Left lung (tissue), 14 donors: ENCODE measurements at places on chromosomes 2 and 18. TPM values are rescaled to one million over a fixed set of nuclear protein-coding genes. Genes with fewer than 3 reads are reported as not detected.
A peak's percentile ranks its signal among the peaks of the same experiment; 100 is the strongest.

DNA sequence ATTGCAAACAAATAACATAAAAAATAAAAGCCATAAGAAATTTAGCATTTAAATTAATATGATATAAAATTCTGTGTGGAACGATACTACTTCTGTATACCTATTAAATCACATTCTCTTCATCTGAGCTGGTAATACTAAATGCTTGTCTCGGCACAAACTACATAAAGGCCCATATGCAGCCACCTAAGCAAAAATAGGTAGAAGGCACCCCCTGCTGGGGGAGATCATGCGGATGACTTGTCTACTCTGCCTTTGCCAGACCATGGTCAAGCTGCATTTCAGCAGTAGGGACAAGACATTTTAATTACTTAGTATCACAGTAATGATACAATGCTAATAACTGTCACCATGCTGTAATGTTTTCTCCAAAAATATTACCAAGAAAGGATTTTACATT, 108.0 kb downstream of the CDH19 start:
- H3K27ac ChIP-seq = no peak overlapping the region
- no peaks in the 10 kb centered on the region for H3K27me3 ChIP-seq
- no peaks in the 10 kb centered on the region for H3K4me1 ChIP-seq
- H3K36me3 ChIP-seq = no peaks in the 10 kb centered on the region

DNA sequence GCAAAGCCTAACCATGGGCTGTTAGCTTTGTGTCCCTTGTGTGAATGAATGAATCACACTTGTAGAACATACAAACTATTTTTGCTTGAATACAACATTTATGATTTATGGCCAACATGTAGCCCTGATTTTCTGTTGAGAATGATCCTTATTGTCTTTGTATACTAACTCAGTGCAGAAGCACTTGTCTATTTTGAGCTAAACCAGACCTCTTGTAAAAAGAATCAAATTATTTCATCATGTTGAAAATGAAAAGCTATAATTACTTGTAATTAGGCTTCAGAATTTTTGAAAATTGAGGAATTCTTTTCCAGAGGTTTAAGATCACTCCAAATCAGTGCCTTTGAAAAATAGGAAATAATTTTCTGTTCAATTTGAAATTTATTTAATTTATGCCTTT, 85.9 kb downstream of the ZNF407 start:
- no peaks in the 10 kb centered on the region for H3K27me3 ChIP-seq
- no peak overlapping the region for H3K4me3 ChIP-seq
- no peak overlapping the region for H3K27ac ChIP-seq

DNA sequence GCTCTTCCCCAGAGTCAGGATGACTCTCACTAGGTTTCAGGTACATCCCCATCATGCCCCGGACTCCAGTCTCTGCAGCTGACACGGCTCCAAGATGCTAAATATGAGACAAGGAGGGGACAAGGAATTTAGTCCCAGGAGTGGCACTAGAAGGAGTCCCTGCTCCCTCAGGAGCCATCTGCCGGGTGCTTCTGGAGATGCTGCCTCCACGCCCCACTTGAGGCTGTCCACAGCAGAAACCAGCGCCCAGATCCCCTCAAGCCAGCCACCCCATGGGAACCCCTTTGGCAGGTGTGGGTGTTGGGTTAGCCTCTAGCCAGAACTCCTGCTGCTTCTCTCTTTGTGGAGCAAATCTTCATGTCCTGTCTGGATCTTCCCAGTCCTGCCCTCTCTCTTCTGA, 40.3 kb downstream of the BCL11A start:
- H3K27ac ChIP-seq = no peak overlapping the region
- H3K36me3 ChIP-seq = no peaks in the 10 kb centered on the region
- H3K4me3 ChIP-seq = no peak overlapping the region

- no peaks in the 10 kb centered on the region for H3K4me1 ChIP-seq
- no peak overlapping the region for H3K4me3 ChIP-seq
- no peaks in the 10 kb centered on the region for H3K27me3 ChIP-seq
- no peak for DNase-seq
- no peak overlapping the region for H3K27ac ChIP-seq
- no peaks in the 10 kb centered on the region for H3K36me3 ChIP-seq
Measured at GRCh38 chr18:41933778-41934177, 21.3 kb upstream of the PIK3C3 start.

- no peaks in the 10 kb centered on the region for H3K27me3 ChIP-seq
- no peak overlapping the region for H3K4me3 ChIP-seq
- no peak for DNase-seq
- H3K4me1 ChIP-seq = no peaks in the 10 kb centered on the region
- no peak overlapping the region for H3K27ac ChIP-seq
- no peaks in the 10 kb centered on the region for H3K36me3 ChIP-seq
Measured at GRCh38 chr2:200165687-200166086, 140.8 kb upstream of the SPATS2L start.

DNA sequence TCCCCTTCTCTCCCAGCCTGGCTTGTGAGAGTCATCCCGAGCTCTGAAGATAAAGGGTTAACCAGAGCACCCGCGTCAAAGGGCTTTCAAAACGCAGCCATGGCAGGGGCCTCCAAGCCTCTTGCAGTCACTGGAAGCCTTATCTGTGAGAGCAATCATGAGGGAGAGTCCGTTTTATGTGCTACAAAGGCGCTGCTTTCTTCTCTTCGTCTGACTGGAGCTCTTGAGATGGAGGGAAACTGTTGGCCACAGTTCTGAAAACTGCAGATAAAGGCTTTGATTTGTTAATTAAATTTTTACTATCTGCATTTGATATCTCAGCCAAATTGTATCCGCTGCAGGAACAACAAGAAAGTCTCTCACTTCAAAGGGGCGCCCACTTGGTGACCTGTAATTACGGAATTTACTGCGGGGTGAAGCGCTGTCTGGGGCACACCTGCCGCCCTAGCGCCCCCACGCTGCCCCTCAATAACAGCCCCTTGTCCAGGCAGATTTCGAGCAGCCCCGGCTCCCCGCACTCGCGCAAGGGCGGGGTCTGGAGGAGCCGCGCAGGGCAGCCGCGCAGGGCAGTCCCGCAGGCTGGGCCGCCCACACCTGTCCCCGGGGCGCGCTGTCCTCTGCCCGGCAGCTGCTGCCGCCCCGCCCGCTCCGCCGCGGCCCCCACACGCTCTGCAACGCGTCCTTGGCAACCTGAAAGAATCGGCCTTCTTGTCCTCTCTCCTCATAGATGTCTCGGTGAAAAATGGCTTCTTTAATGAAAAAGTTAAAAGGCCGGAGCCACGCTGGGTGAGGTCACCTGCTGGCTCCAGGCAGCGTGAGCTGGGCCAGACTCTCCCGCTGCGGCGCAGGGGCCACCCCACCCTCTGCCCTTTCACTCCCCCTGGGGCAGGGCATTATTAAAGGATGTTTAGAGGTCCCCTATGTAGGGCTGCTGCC, 217.9 kb downstream of the VAPA start:
- peaks cover 6% of the 10 kb centered on the region for H3K4me1 ChIP-seq
- H3K4me3 ChIP-seq = peak overlapping the region; percentile 31
- H3K27me3 ChIP-seq = peaks cover 18% of the 10 kb centered on the region
- no peaks in the 10 kb centered on the region for H3K36me3 ChIP-seq
- DNase-seq = no peak

- no peaks in the 10 kb centered on the region for H3K36me3 ChIP-seq
- H3K27me3 ChIP-seq = no peaks in the 10 kb centered on the region
- no peak overlapping the region for H3K4me3 ChIP-seq
Measured at GRCh38 chr2:10475221-10475722, 27.1 kb upstream of the ODC1 start.

- H3K27me3 ChIP-seq = no peaks in the 10 kb centered on the region
- no peak overlapping the region for H3K4me3 ChIP-seq
- no peaks in the 10 kb centered on the region for H3K36me3 ChIP-seq
- DNase-seq = no peak
Measured at GRCh38 chr2:182952741-182953450, 85.4 kb downstream of the NCKAP1 start.

- no peak overlapping the region for H3K4me3 ChIP-seq
- H3K4me1 ChIP-seq = peaks cover 10% of the 10 kb centered on the region
- H3K36me3 ChIP-seq = no peaks in the 10 kb centered on the region
- H3K27ac ChIP-seq = no peak overlapping the region
- no peak for DNase-seq
Measured at GRCh38 chr18:23188068-23188760, 52.9 kb downstream of the CABLES1 start.

GRCh38 chr2:118774458-118775133, 72.9 kb downstream of the EN1 start:
- no peaks in the 10 kb centered on the region for H3K4me1 ChIP-seq
- no peak overlapping the region for H3K27ac ChIP-seq
- peaks cover 85% of the 10 kb centered on the region for H3K27me3 ChIP-seq
- peak overlapping the region; percentile 16 for H3K4me3 ChIP-seq
- no peaks in the 10 kb centered on the region for H3K36me3 ChIP-seq
- peak; percentile 39 for DNase-seq

- DNase-seq = no peak
- no peaks in the 10 kb centered on the region for H3K4me1 ChIP-seq
- no peak overlapping the region for H3K27ac ChIP-seq
- H3K4me3 ChIP-seq = no peak overlapping the region
- H3K36me3 ChIP-seq = no peaks in the 10 kb centered on the region
- no peaks in the 10 kb centered on the region for H3K27me3 ChIP-seq
Measured at GRCh38 chr2:88807237-88807962, 115.9 kb downstream of the RPIA start.

- H3K36me3 ChIP-seq = no peaks in the 10 kb centered on the region
- H3K4me1 ChIP-seq = no peaks in the 10 kb centered on the region
- no peaks in the 10 kb centered on the region for H3K27me3 ChIP-seq
- H3K27ac ChIP-seq = no peak overlapping the region
- H3K4me3 ChIP-seq = no peak overlapping the region
Measured at GRCh38 chr2:114457956-114458355, 15.5 kb downstream of the DPP10 start.

- H3K4me1 ChIP-seq = no peaks in the 10 kb centered on the region
- H3K36me3 ChIP-seq = no peaks in the 10 kb centered on the region
- no peak overlapping the region for H3K4me3 ChIP-seq
Measured at GRCh38 chr2:9497017-9497416, 22.7 kb downstream of the IAH1 start.

Gene LYG2
- 0.55 TPM for polyA plus RNA-seq

Gene RETREG2
- 86.6 TPM for polyA plus RNA-seq

Gene SOX11
- polyA plus RNA-seq = 39.2 TPM

Gene KDSR
- polyA plus RNA-seq = 42.6 TPM
